ENCODE measurements at places on chromosomes 11 and 22.

GRCh38 chr11:125980436-125980835 lies 34.6 kb downstream of the VSIG10L2 start:
- no peak for DNase-seq

- DNase-seq: no peak
These were observed at the start of gene MORC2 for GRCh38 chr22:30968015-30968923. Gene MORC2 (minus strand): TSS chr22:30968774. CDS start chr22:30967889, 885 bp downstream.

GRCh38 chr11:2569731-2570210 lies 125.0 kb downstream of the KCNQ1 start:
- no peak for DNase-seq

GRCh38 chr11:125170510-125171031 lies 6.0 kb downstream of the PKNOX2 start:
- DNase-seq: peak; percentile 80

- DNase-seq: no peak
These were observed 7.8 kb upstream of the VSTM5 start for GRCh38 chr11:93858121-93858775.

GRCh38 chr11:61378713-61379313 lies 13.6 kb upstream of the TMEM216 start:
- DNase-seq: no peak

- DNase-seq: no peak
These were observed 16.1 kb downstream of the MICAL2 start for GRCh38 chr11:12126344-12127019.

- DNase-seq: no peak
These were observed 11.3 kb downstream of the NCF4 start for GRCh38 chr22:36872084-36872483.

DNA sequence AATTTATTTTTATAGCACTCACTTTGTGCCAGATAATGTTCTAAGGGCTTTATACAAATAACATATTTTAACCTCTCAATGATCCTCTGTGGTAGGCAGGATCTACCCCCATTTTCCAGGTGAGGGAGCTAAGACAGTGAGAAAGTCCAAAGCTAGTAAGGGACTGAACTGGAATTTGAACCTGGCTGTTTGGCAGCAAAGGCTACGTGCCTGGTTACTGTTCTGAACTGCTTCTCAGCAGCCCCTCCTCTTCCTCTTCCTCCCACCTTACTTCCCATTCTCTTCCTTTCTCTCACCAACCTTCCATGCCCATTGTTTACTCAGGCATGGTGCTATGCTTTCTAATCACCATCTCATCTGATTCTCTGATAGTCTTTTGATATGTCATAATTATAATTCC lies 82.0 kb downstream of the INSC start:
- no peak for DNase-seq

DNA sequence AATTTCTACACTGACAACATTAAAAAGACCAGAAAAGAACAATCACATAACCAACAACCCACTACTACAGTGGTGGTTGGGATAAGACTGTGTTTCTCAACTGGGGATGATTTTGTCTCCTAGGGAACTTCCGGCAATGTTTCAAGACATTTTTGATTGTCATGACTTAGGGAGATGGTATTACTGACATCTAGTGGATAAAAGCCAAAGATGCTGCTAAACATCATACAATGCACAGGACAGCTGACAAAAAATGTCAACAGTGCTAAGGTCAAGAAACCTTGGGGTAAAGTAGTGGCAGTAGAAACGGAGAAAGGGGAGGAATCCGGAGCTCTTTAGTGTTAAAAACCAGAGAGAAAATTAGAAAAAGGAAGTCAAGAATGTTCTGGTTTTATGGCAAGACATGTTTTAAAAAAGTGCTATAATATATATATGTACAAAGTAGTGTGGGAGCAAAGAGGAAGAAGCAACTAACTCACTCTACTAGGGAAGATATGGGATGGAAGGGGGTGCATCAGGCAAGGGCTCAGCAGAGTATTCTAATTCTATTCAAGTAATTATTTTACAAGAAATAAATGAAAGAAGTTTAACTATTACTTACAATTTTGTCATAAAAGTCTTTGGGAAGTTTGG lies 37.2 kb downstream of the CKAP5 start:
- no peak for DNase-seq

- DNase-seq: no peak
These were observed 1074.5 kb downstream of the TBC1D22A start for GRCh38 chr22:47836957-47837356.

DNA sequence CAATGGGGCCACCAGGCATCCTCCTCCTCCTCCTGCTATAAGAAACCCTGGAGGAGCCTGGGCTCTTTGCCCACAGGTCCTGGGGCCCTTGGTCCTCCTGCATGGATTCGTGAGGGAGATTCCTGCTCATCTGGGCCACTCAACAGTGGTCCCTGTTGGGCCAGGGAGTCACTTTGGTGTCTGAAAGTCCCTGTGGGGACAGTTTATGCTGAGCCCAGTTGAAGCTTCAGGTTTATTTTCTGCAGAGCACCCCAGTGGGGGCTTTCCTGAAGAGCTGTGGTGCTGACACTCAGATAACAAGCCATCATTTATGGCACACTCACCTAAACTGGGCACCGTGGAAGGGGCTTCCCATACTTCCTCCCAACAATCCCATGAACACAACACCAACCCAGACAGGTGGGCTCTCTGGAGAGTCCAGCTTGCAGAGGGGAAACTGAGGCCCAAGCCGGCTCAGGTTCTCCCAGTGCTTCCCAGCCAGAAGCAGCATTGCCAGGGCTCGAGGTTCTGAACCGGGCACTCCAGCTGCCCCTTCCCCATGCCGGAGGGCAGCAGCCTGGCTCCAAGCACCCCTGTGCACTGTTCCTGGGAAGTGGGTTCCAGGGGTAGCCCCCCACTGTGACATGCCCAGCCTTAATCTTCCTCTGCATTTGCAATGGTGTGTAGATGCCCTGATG lies 91.3 kb downstream of the MYEOV start:
- DNase-seq: peak; percentile 57

- peak; percentile 84 for DNase-seq
These were observed 27.7 kb downstream of the RTN4R start for GRCh38 chr22:20240447-20240764.

DNA sequence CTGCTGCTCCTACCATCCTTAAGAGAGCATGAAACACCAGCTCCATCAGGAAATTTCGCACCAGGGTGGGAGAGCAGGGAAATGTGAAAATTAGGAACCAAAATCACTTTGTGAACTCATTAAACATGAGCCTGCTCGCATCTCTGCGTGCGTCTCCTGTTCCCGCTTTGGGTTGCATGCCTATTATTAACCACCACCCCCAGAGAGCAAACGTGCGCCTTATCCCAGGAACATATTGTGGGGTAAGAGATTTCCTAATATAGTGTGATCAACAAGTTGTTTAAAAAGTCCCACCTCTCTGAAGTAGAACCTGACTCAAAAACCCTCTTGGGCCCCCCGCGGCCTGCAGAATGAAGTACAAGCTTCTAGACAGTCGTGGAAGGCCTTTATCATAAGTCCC lies 115.0 kb downstream of the TENM4 start:
- DNase-seq: no peak

DNA sequence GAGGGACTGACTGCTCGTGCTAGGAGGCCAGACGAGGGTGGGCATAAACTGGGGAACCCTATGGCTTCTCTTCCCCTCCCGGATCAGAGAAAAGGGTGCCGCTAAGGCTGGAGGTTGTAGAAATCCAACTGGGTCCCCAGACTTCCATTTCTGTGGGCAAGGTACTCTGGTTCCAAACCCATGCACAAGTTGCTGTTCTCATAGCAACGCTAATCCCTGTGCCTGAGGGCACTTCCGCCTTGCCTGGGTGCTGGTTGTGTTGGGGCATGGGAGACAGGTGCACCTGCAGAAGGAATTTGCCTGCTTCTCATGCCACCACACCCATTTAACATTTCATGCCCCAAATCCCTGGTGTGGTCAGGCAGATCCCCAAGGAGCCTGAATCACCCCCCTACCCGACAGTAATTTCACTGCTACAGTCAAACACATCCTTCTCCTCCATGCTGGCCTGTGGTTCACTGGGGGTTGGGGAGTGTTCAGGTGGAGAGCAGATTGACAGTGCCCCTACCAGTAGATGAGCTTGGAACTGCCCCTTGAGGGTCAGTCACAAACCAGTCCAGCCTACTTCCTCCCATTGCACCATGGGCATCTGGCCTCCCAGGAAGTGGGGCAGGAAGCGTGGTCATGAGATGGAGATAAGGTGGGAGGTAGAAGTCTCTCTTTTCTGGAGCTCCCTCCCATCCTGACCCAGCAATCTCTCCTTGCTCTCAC lies 1.2 kb downstream of the C2CD2L start:
- DNase-seq: no peak

GRCh38 chr11:93198215-93198845 lies 539 bp upstream of the SLC36A4 start:
- no peak for DNase-seq

DNA sequence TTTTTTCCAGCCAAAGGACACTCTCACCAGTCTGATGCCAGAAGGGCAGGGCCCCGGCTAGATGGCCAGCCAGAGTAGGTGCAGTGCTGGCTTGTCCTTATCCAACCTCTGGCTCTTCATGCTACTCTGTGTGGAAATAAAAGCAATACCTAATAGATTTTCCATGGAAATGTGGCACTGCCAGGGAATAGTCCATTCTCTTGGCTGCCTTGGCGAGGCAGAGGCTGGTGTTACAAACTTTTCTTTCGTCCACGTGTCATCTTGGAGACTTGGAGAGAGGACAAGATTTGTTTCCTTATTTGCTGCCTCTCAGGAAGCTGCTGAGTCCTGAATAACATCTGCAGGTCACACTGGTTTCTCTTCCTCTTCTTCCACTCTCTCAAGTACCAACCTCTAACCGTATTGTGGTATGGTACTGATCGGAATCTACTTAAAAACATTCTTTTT lies 17.2 kb upstream of the C1QTNF4 start:
- no peak for DNase-seq

- no peak for DNase-seq
These were observed 2.5 kb downstream of the MUC6 start for GRCh38 chr11:1034001-1034400.

DNA sequence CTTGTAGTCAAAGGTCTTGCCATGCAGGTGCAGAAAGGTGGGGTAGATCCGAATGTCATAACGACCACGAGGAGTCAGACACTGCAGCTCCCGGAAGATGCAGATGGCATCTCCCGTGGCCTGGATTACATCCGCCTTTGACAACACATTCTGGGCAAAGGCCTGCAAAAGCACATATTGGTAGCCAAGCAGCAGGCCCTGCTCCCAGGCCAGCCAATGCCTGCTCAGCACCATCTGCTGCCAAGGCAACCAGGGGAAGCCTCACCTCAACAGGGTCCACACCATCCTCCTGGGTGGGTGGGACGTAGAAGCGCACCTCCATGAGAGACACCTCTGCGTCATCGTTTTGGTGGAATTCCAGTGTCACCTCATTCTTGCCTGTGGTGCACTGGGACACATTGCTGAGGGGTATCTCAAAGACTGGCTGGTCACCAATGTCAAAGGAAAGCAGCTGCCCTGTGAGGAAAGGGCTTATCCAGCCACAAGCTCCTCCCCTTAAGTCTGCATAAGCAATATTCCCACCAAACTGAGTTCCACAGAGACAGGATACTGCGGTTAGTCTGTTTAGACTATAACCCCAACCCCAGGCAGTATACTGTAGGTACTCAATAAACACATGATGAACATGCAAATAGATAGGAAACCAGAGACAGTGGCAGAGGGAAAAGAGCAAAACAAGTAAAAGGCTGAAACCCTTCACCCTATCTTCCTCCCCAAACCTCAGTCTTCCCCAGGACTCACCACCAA lies 2.8 kb downstream of the SSRP1 start:
- no peak for DNase-seq

GRCh38 chr22:42343121-42343454 lies 72.6 kb upstream of the TCF20 start:
- DNase-seq: no peak

GRCh38 chr11:126546191-126546590 lies 190.7 kb downstream of the ST3GAL4 start:
- no peak for DNase-seq

DNA sequence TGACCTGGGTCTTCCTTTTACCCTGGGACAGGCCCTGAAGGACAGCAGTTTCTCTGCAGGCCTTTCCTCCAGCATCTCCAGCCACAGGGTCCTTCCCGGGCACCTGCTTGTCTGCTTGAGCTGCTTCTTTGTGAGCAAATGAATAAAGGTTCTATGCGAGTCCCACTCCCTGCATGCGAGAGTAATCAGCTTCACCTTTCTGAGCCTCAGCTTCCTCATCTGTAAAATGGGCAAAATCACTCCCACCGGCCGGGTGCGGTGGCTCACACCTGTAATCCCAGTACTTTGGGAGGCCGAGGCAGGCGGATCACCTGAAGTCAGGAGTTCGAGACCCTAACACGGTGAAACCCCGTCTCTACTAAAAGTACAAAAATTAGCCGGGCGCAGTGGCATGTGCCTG lies 31.1 kb downstream of the IFT27 start:
- DNase-seq: peak; percentile 36

DNA sequence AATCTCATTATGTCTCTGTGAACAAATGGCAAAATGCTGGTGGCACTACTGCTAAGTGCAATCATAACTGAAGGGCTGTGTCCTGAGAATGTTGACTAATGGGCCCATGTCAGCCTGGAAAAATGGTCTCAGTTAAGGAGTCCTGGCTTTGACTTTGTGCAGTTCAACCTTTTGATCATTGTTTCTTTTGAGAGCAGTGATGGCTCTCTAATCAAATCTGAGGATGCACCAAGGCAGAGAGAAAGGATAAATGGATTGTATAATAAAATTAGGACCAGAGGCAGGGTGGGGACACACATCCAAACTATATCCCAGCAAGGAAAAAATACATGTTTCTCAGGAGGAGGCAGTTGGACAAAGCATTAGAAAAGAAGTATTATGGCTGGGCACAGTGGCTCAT lies 59.6 kb upstream of the SYN3 start:
- DNase-seq: no peak

DNA sequence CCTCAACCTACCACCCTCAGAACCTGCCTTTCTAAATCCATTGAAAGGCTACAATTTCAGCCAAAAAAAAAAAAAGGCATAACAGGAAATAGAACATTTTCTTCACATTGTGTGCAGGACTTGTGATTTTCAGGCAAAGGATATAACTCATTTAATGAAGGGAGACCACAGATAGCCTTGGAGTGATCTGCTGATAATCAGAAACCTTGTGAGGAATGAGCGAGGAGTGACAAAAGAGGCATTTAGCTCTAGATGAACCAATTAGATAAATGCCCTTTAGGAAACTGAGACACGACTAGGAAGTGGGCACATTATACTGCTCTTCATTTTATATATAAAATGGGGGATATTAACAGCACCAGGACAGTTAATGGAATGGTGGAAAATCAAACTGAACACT lies 216.5 kb upstream of the GRIA4 start:
- no peak for DNase-seq

- no peak for DNase-seq
These were observed 60.2 kb downstream of the MICAL3 start for GRCh38 chr22:17964156-17964555.

All from left forelimb (tissue), 1 donor.